Upper lobe of right lung (tissue), 1 donor: ENCODE measurements at places on chromosomes 2 and 18. TPM values are rescaled to one million over a fixed set of nuclear protein-coding genes. Genes with fewer than 3 reads are reported as not detected.

DNA sequence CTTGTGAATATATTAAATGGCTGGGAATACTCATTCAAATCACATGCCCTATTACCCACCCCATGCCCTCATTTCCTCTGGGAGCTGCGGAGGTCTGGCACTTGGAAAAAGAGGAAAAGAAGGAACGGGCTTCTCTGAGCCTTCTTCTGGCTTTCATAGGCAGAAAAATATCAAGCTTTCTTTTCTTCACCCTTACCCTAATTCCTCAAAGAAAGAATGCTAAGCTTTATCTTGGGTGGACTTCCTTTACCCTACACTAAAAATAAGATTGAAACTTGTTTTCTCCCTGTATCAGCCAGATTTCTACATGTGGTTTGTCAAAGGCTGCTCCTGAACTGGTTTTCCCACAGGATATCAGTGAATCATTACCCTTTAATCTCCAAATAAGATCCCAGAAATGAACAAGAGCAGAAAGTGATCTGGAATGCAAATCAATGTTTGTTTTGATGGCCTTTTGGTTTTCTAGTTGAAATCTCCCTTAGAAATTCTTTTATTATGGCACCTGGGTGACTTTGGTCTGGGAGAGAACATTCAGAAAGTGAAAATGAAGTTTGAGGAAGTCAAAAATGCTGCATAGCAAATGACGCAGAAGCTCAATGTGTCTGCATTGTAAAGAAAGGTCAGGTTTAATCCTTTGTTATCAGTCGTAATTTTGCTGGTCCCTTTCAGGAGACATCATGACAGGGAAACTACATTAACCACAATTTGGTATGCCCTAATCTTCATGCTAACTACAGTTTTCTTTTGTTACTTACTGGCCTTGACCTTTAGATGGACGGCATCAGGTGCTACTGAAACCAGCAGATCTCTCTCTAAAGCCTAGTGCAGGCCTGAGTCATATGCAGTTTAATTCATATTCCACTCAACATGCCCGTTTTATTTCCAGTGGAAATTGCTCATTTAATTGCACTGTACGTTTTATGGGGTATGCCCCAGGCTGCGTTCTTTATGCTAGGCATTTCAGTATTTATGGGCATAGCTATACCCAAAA, 46.6 kb upstream of the HNRNPA3 start:
- no peak for DNase-seq

Gene MPP4
- total RNA-seq: 0.17 TPM

DNA sequence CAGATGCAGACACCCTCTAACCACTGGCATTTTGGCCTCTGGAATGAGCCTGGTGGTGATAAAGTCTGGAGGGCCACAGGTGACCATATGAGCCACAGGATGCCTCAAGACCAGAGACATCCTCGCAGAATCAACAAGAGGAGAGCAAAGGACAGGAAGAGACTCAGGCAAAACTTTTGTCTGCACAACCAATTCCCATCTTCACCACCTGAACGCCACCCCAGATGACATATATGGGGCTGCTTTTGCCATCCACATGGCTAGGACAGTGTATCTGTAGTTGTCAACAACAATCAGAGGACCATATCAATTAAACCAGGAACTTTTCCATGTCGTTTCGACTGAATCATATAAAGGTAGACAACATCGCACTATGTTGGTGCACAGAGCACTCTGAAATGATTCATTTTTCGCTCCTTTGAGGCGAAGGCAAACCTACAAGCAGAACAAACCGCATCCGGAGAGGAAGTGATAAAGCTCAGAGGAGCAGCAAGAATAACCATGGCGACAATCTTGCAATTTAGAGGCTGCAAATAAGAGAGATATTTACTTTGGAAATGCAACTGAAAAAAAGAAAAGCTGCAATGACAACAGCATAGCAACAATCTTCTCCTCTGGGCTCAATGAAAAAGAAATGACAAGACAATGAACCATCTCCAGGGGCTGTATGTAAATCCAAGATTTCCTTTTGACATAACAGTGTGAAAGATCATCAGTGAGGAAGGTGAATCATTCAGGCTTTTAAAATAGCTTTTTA, 204.5 kb downstream of the ARL4C start:
- DNase-seq: no peak

GRCh38 chr2:65344689-65345088, 87.7 kb downstream of the SPRED2 start:
- DNase-seq: no peak

GRCh38 chr2:226121046-226121738, 678.4 kb downstream of the IRS1 start:
- no peak for DNase-seq

DNA sequence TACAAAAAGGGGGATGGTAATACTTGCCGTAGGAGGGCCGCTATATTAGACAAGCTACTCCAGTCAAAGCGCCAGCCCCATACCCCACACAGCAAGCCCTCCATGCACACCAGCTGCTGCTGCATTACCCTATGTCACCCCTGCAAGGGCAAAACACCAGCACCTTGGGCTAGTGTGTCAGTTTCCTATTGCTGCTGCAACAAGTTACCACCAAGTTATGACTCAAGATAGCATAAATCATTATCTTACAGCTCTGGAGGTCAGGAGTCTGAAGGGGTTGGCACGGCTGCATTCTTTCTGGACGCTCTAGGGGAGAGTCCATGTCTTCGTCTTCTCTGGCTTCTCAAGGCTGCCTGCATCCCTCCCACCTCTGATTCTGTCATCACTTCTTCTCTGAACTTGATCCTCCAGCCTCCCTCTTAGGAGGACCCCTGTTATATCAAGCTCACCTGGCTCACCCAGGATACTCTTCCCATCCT, 88.6 kb upstream of the ACAA2 start:
- peak; percentile 16 for DNase-seq

- no peak for DNase-seq
Measured at GRCh38 chr2:120976501-120977307, 241.0 kb downstream of the GLI2 start.

DNA sequence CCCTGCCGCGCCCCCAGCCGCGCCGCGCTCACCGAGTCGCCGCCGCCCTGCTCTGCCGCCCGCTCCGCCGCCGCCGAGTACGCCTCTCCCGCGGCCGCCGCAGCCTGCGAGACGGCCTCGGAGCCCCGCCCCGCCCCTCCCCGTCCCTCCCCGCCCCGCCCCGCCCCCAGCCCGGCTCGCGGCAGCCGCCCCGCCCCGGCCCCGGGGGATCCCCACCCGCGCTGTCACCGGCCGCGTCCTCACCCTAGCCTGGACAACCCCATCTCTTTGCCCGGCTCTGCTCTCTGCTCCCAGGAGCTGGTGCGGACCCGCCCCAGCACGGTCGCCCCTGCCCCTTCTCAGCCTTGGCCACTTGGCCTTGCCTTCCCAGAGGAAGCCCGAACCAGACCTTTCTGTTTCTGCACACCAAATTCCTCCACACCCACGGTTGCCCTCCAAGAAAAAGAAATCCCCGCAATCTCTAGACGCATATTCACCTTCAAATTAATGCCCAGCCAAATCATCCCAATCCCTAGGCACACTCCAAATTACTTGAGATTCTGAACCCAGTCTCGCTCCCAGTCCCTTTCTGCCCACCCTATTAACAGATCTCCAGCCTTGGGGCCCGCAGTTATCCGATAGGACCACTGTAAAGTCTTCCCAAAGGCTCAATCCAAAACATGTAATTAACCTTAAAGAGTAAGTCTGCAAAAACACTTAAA, at the start of gene CYRIA:
Gene CYRIA, minus strand, starts transcription at position 87 of the 701 bp plus-strand sequence. CDS start 77,715 bp downstream, outside the sequence.
- DNase-seq: peak; percentile 85

Gene ZSWIM2
- not detected for total RNA-seq

GRCh38 chr2:67295406-67295805, 101.7 kb upstream of the ETAA1 start:
- DNase-seq: no peak

GRCh38 chr2:109256921-109257320, 127.9 kb downstream of the SH3RF3 start:
- DNase-seq: no peak

Gene SCN9A
- total RNA-seq: 10.5 TPM

DNA sequence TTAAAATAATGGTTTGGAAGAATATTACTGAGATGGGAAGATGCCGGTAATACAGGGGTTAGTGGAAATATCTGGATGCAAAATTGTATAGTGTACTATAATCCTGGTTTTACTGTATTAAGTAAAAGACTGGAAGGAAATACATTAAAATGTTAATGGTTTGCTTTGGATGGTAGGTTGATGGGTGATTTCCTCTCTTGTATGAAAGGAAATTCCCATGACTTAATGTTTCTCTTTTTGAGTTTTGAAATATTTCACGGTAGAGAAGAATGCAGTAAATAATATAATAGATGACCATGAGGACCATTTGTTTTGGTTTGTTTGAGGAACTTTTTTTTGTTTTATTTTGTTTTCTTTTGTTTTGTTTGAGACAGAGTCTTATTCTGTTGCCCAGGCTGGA, 8.2 kb downstream of the SPTBN1 start:
- no peak for DNase-seq

DNA sequence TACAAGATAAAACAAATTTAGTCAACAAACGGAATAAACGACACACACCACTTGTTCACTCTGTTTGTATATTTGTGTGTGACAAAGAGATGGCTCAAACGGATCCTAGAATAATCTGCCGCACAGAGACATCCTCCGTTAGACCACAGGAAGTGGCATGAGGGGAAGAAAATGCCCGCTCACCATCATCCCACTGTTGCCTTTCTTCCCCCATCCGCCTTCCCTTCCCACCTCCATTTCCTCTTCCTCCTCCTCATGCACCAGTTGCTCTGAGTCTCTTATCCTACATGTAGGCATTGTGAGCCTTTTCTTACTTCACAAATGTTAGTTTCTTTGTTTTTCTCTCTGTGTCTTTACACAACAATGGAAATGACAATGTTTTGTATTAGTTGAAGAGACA, 228.5 kb upstream of the SMIM21 start:
- no peak for DNase-seq

DNA sequence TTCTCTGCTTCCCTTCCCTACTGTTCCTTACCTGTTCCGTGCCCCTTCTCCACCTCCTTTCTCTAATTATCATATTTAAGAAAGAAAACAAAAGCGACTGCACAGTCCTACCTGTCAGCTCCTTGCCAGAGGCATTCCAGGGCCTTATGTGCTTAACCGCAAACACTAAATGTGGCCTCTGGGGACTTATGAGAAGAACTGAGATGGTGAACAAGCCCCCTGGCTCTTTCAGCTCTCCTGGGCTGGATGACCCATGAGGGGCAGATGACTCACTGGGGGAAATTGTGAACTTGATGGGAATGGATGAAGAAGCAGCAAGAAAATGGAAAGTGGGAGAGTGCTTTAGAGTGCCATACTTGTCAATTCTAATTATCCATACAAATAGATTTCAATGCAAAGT, 106.3 kb upstream of the LYPD1 start:
- no peak for DNase-seq

- DNase-seq: peak; percentile 2
Measured at GRCh38 chr2:26017464-26018183, 16.3 kb upstream of the RAB10 start.

Gene ELOA2
- total RNA-seq: not detected

DNA sequence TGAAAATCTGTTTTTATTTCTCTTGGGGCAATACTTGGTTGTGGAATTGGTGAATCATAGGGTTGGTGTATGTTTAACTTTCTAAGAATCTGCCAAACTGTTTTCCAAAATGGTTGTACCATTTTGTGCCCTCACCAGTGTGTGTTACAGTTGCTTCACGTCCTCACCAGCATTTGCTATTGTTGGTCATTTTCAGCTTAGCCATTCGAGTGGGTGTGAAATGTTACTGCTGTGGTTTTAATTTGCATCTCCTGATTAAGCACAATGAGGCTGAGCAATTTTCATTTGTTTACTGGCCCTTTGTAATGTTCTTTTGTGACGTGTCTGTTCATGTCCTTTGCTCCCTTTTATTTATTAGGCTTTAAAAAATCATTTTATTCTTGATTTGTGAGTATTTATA, 49.7 kb downstream of the FOSL2 start:
- no peak for DNase-seq
